Hepatocyte (in vitro differentiated cells): ENCODE measurements at places on chromosomes 7 and 10. TPM values are rescaled to one million over a fixed set of nuclear protein-coding genes. Genes with fewer than 3 reads are reported as not detected.
A peak's percentile ranks its signal among the peaks of the same experiment; 100 is the strongest.

DNA sequence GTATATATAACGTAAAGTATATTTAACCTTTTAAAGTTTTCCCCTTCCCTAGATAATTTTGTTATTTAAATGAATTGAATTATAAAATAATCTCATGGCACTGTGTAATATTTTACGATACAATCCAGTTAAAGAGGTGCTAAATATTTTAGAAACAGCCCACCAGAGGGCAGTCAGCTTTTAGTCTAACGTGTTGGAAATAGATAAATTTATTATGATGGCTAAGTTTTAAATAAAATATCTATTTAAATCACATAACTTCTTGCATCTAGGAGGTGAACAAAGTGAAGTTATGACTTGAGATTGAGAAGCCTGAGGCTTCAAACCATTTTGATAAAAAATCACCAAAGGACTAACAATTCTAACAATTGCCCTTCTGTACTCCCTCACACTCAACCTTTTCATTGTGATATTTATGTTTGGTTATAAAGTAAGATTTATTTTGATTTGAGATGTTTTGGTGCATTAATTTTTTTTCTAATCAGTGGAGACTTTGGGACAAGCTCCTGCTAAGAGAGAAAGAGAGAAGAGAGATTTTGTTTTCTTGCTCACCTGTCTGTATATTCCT, 171.5 kb upstream of the SP4 start:
- peak; percentile 58 for DNase-seq

- no peak for DNase-seq
These were observed 4.2 kb upstream of the NKX1-2 start for GRCh38 chr10:124453960-124454610.

- no peak for DNase-seq
These were observed 34.6 kb downstream of the AGAP3 start for GRCh38 chr7:151120896-151121295.

Gene CCDC136
- polyA plus RNA-seq, result 3.8 and 8.3 TPM in 2 replicates

GRCh38 chr7:82559193-82559805, 115.7 kb upstream of the CACNA2D1 start:
- DNase-seq, result peak; percentile 18

Gene GRM3
- 0.07 and 0.13 TPM in 2 replicates for polyA plus RNA-seq

GRCh38 chr10:45550903-45551786, 121.4 kb downstream of the ZFAND4 start:
- no peak for DNase-seq

Gene FERD3L
- polyA plus RNA-seq, result not detected in 2 replicates

Gene NRF1
- 5.4 and 11.2 TPM in 2 replicates for polyA plus RNA-seq

DNA sequence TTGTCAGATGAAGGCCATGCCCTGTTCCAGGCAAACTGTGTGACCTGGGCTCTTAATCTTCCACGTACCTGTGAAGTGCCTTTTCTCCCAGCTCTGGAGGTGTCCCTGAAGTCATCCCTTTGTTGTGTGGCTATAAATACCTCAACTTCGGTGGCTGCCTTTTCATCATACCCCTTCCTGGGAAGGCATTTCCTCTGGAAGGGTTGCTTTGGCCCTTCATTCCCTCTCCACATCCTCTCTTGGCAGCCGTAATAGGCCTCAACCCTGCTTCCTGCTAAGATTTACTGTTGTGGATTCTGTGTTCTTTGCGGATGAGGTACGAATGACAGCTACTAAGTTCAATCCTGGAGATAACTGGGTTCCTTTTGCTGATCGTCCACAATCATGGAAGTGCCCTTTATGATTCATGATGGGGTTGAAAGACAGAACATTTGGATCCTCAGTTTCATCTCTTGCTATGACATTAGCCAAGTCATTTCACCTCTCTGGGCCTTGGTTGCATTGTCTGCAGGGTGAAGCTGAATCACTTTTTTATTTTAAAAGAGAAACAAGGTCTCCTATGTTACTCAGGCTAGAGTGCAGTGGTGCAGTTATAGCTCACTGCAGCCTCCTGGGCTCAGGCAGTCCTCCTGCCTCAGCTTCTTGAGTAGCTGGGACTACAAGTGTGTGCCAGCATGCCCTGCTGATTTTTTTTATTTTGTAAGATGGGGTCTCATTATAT, 23.6 kb downstream of the FKBP6 start:
- DNase-seq, result no peak

- DNase-seq, result no peak
These were observed 64.6 kb upstream of the PCBD1 start for GRCh38 chr10:70952921-70953320.

DNA sequence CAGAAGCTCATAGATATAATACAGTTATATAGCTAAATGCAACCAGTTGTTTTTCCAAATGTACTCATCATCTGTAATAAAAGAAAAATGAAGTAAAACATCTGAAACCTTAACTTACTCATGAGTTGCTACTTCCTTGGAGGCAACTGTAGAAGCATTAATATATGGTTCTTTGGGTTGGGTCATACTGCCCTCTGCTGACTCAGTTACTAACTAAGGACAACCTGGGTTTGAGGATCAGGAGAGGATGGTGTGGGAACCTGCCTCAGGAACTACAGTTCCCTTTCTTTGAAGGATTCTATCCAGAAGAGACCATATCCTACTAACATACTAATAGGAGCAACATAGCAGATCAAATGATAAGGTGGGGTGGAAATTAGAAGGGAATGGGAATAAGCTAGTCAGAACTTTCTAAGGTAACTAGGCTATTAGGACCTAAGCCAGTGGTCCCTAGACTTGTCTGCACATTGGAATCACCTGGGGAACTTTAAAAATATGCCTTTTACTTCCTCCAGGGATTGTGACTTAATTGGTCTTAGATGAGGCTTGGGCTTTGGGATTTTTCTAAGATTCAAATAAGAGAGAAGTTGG, 20.7 kb downstream of the COX15 start:
- peak; percentile 63 for DNase-seq

Gene GIMAP8
- polyA plus RNA-seq, result not detected in 2 replicates

DNA sequence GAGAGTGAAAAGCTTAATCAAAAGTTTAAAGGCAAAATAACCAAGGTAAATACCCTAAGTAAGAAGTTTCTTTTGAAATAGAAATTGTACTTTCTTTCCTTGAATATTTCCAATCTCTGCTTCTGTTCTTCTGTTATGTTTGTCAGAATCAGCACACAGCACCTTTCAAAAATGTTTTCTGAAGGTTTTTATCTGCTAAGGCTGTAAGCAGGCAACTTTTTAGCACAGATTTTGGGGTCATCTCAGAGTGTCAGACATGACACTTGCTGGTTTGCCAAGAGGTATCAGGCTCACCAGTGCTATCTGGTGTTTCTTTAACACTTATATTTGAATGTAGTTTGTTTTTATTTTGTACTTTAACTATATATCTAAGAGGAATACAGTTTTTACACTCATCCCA, 94.2 kb downstream of the CDK6 start:
- no peak for DNase-seq

Gene SMO
- 25.5 and 28.2 TPM in 2 replicates for polyA plus RNA-seq

Gene NKX2-3
- polyA plus RNA-seq, result not detected in 2 replicates

Gene AUTS2
- polyA plus RNA-seq, result 34.4 and 40.3 TPM in 2 replicates

Gene CLEC2L
- polyA plus RNA-seq, result not detected in 2 replicates

Gene IQUB
- 0.79 and 0.97 TPM in 2 replicates for polyA plus RNA-seq

Gene GPR26
- polyA plus RNA-seq, result not detected in 2 replicates

Gene OR2A1
- polyA plus RNA-seq, result 0.06 and 0.22 TPM in 2 replicates

Gene CDC14C
- not detected in 2 replicates for polyA plus RNA-seq

GRCh38 chr7:84113286-84113685, 81.3 kb downstream of the SEMA3A start:
- DNase-seq, result no peak

DNA sequence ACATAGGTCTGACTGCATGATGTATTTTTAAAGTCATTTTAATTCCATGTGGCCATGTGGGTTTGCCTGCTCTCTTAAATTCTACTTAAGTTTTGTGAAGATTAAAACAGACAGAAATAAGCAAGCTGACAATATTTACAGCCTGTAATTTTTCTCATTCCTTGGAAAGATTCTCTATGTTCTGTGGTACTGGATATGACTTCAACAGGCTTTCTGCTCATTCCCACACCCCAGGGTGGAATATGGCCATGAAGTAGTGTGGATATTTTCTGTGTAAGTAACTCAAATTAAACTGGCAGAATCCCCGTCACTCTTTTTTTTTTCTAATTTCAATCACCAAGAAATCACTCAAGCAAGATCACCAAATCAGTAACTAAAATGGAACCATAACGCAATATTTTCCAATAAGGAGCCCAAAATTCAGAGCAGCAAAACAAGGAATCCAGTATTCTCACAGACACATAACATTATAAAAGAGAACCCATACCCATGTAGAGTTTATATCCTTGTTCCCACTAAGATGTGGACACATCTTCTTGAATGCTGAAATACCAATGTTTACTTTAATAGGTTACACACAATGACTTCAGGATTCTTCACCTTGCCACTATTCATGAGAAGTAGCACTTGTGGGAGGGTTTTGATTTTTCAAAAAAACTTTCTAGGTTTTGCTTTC, 5.7 kb downstream of the HOXA5 start:
- no peak for DNase-seq

- no peak for DNase-seq
These were observed 51.7 kb downstream of the PLEKHA8 start for GRCh38 chr7:30079880-30080279.

DNA sequence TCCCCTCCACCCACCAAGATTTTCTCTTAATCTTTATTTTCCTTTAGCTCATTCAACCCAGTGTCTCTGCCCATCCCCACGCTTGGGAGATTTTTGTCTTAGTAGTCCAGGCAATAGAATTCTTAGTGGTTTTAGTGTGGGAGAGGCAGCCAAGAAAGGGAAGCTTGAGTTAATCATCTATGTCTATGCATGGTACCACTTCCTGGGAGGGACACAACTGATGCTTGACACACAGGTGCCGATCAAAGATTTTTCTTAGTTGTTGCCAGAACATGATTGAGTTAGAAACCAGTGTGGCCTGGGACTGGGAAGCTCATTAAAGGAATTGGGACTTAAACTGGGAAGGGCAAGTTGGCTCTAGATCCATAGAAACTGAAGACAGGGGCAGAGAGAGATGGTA, 3.1 kb downstream of the STRA8 start:
- DNase-seq, result no peak

Gene PNLIPRP1
- 0.39 TPM in 1 of 2 replicates, not detected in the other for polyA plus RNA-seq

DNA sequence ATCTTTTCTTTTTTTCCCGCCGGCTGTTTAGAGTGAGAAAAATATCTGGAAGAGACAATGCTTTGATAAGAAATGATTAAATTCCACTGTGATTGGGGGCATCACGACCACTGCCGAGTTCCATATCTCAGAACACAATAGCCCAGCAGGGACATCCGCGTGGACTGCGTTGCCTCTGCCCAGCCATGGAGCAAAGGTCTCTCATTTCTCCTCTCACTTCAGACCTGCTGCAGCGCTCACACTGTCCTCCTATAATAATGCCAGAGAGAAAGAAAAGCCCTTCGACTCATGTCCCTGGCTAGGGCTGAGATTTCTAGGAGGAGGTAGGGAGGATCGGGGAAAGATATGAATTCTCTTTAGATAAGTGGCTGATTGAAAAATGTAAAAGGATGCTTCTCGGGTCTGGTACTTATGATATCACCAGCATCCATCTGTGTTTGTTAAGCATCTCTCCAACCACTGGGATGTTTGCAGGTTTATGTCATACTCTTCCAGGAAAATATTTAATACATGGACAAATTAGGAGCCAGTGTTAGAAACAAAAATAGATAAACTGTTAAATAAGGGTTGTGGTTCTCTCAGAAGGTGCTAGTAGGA, 472.9 kb upstream of the AKR1E2 start:
- DNase-seq, result peak; percentile 18

DNA sequence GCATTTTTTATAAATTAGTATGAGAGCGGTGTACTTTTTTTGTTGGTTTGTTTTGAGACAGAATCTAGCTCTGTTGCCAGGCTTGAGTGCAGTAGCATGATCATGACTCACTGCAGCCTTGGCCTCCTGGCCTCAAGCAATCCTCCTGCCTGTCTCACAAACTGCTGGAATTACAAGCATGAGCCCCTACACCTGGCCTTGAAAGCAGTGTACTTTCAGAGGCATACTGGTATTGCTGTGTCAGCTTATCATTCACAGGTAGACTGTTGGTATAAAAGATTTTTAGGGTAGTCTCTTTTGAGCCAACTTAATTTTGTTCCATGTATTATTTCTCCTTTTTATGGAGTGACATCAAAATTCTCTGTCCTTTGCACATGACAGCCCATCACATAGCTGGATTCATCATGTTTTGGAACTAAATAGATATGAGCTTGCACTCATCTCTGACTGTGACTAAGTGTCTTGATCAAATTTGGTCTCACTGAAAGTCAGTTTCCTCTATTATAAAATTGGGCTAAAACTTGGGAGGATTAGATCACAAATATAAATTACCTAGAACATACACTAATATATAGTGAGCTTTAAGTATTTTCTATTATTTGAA, 12.4 kb downstream of the GNAT3 start:
- peak; percentile 75 for DNase-seq

GRCh38 chr10:79203014-79203644, 134.4 kb downstream of the ZMIZ1 start:
- DNase-seq, result no peak

GRCh38 chr10:79187121-79187940, 118.6 kb downstream of the ZMIZ1 start:
- no peak for DNase-seq

DNA sequence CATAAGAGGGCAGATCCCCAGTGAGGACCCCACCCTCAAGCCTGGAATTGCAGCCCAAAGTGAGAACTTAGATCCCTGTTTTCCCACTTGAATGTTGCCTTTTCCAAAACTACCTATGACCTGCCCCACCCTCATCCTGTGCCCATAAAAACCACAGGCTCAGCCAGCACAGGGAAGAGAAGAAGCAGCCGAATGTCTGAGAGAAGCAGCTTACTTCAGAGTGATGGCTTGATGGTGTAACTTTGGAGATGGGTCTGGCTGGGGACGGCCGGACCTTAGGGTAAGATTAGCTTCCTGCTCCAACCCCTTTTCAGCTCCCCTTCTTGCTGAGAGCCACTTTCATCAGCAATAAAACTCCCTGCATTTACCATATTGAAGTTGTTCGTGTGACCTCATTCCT, 5.7 kb downstream of the SLC25A40 start:
- no peak for DNase-seq

DNA sequence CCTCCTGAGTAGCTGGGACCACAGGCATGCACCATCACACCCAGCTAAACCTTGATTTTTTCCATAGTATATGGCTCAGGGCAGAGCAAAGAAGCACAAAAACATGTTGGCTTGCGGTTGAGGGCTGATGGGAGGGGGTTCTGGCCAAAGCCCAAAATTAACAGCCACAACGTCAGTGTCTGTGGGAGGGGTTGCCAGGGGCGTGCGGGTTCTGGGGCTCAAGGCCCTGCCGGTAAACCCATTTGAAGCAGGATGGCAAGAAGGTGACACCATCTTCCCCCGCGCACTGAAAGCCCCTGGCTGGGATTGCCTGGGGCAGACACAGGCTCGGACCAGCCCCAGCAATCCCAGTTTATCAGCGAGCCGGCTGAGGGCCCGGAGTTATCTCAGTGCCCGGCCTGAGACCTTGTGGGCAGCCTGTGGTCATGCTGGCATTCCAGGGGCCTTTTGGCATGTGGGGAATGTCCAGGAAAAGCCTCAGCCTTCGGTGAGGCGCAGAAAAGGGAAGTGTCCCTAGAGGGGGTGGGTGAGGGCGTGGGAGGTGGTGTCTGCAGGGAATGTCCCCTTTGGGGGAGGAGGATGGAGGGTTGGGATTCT, 167.7 kb upstream of the TNRC18 start:
- DNase-seq, result peak; percentile 36
